ENCODE measurements at places on chromosomes 12 and 14. TPM values are rescaled to one million over a fixed set of nuclear protein-coding genes. Genes with fewer than 3 reads are reported as not detected.

DNA sequence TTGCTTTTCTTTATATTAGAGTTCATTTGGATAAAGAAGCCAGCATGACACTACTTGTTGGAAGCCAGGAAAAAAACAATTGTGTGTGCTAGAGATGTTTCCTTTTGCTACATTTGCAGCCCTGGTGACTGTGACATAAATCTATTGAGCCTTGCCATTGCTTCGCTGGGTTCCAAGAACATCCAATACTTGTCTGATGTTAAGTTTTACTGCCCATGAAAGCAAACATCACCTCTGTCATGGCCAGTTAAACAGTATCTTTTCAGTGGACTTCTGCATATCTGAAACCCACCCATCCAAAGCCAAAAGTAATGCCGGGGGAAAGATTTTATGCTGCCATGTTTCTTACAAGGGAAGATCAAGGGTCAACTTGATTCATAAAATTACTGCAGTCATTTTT, 184.0 kb downstream of the MSRB3 start:
- no peak for DNase-seq

- no peak for DNase-seq
These were observed 155.5 kb downstream of the SLC15A5 start for GRCh38 chr12:16121953-16122352.

Gene TAPBPL
- 66.4 TPM for total RNA-seq

DNA sequence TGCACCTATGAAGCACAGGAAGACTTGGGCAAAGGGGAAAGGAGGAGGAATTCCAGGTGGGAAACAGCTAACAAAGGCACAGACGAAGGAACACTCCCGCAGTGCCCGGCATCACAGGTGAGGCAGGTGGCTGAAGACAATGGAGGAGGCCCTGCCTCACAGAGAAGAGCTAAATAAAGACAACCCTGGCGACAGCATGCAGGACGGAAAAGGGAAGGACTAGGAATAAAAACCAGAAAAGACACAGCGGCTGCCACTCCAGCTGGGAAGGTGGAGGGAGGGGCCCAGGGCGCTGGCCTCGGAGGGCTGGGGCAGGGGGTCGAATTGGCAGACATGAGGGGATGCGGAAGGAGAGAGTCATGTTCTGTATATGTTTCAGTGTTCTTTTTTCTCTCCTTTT, 43.0 kb upstream of the ANO2 start:
- no peak for DNase-seq

DNA sequence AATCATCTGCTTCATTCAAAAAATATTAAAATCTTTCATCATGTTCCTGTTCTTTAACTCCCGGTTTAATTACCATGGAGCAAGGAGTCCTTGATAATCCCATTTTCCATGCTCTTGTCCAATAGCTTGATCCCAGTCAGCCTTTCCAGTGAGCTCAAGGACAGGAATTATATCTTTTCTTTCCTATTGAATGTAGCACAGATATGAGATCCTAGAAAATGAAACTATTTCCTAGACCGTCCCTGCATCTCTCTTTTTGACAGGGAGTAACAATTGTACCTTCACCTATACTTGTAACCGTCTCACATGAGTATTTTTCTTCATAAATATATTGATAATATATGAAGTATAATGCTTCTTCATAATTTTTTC, 35.6 kb downstream of the PIK3C2G start:
- DNase-seq: no peak

DNA sequence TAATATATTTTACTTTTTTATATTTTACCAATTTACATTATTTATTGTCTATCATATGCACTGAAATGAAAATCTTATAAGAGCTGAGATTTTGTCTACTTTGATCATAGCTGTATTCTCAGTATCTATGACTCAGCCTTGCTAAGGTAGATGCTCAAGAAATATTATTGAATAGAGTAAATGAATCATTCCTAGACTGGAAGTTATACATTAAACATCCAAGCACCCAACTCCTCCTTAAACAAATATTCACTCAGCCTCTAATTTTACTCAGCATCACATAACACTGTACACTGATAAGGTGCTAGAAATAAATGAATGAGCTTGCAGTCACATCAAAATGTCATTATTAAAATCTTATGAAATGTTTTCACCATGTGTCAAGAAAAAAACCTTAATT, 1424.9 kb downstream of the LRFN5 start:
- DNase-seq: no peak

Gene GPR135
- 2.3 TPM for total RNA-seq

Gene KRT77
- total RNA-seq: not detected

Gene ANO4
- total RNA-seq: not detected

GRCh38 chr12:67885375-67886169, 103.7 kb upstream of the IFNG-AS1 start:
- DNase-seq: no peak

DNA sequence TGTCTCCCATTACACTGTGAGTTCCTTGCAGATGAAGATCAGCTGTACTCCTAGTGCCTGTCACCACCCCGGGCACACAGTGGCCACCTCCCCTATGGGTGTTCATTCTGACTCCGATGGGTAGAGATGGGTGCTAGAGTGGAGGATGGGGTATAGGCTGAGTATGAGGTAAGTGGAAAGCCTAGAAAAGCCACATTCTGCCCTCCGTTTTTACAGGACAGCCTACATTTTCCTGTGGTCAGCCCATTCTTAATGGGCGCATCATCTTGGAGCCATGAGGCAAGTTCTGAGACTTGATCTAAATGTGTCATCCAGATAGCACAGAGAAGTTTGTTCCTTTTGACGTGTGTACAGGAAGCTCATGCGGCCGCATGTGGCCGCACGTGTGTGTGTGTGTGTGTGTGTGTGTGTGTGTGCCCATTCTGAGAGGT, 166.7 kb upstream of the HIF1A start:
- no peak for DNase-seq

Gene SERPINA12
- not detected for total RNA-seq

GRCh38 chr14:99983251-99984015, 81.8 kb upstream of the EVL start:
- no peak for DNase-seq

DNA sequence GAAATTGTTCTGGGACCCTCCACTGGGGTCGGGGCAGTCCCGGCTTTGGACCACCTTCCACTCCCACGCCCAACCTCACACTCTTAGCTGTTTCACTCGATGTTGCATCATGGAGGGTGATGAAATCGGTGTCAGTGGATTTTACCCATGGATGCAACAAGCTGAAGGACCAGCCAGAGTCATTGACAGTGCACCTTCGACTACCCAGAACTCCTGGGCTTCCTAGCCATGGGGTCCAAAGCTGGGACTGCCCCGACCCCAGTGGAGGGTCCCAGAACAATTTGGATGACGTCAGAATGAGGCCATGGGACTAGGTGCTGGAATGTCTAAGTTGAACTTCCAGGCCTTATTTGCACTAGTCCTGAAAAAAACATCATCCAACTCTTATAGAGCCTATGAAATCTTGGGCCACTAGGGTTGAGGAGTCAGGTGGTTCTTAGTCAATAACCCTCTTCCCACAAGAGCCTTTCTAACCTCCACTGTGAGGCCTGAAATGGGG, 882 bp upstream of the IL23A start:
- no peak for DNase-seq

DNA sequence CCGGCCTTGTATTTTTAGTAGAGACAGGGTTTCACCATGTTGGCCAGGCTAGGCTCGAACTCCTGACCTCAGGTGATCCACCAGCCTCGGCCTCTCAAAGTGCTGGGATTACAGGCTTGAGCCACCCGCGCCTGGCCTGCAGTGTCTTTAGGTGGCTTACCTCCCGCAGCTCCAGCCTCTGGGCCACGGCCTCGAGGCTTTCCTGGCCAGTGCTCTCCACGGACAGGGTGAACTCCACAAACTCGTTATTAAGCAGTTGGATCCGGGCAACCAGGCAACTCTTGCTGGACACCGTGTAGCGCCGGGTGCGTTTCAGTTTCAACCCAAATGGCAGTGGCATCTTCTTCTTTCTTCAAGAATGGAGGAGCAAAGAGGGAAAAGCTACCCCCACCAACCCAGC, 4.7 kb downstream of the PTPN21 start:
- DNase-seq: no peak

GRCh38 chr12:58487678-58488161, 432.6 kb downstream of the LRIG3 start:
- no peak for DNase-seq

Data from CD4-positive, alpha-beta memory T cell (primary cell).